ENCODE measurements at places on chromosomes 16 and 17.

GRCh38 chr16:84725481-84726078, 25.8 kb downstream of the USP10 start:
- DNase-seq: no peak

DNA sequence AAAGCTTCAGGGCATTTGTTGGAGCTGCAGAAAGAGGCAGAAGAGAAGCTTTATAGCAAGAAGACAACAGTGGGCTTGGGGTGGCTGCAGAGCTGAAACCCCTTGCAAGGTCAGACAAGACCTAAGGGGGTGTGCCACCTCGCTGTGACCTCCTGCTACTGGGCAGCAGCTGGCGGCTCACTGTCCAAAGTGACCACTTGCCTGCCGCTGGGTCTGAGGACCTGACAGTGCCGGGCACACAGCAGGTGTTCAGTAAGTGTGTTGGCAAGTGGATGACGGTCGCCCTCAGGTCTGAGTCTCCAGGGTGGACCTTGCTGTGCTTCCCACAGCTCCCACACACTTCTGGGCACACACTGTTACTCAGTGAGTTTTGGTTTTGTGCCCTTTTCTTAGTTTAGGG, 336.5 kb downstream of the C16orf95 start:
- no peak for DNase-seq

DNA sequence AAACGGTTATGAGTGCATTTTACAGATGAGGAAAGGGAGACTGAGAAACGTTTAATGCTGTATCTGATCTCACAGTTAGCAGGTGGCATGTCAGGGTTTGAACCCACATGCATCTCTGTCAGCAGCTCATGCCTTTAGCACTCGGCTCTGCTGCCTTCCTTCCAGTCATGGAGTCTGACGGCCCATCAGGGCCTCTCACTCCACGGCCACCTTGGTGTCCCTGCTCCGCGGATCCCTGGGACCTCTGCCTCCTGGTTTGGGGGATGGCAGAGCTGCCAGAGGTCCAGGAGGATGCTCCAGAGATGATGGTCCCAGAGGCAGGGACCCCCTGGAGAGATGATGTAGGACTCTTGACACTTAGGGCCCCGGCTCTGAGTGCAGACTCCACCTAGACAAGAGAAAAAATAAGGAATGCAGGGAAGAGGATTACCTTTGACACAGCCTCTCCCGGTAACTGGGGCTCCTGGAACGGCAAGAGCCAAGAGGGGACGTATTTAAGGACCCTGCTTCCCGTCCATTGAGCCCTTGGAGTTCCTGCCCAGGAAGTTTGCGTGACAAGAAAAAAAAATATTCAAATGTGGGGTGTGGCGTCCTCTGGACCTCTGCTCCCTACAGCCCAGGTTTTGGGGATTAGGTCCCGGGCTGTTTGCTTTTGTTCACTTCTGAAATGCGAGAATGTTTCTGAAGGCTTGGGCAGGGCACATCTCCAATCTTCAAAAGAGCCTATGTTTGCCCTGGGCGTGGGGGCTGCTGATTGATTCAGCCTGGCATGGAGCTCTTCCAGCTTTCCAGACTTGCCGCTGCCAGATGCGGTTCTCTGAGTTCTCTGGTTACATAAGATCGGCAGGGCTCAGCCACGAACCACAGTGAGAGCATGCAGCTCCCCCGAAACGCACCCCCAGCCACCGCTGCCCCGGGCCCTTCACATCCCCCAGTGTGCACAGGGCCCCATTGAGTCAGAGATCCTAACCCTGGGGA, at the start of gene ALDH3A1:
Gene ALDH3A1, minus strand, starts transcription at position 470 of the 978 bp plus-strand sequence. CDS start 3,169 bp downstream, outside the sequence.
- DNase-seq: no peak

DNA sequence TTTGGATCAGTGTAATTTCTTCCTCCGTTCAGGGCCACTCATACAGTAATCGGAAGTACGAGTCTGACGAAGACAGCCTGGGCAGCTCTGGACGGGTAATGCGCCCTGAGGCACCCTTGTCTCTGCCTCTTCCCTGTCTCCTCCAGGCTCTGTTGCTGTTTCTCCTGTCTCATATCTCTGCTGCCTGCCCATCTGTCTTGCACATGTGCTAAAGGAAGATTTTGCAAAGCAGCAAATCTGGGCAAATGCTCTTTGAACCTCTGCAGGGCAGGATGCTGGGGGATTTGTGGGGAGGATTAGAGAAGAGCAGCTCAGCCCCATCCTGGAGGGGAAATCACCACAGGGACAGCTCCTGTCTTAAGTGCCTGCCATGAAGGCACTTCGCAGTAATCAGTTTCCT, 32.4 kb upstream of the POLR3E start:
- no peak for DNase-seq

DNA sequence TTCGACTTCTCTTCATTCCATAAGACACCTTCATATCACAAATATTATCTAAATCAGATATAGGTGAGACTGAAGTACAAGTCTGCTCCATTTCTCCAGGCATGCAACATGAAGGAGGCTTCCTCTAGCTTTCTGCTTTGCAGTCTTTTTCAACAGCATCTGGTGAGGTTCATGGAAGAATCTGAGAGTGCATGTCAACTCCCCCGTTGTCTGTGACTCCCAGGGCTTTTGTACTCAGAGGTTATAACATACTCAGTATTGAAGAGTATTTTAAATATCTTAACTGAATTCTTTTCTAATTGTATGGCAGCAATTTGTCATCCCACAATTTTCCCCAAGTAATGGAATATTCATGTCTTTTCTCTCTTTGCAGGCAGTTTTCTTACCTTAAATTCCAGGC, 448.7 kb downstream of the CDH8 start:
- DNase-seq: no peak

- DNase-seq: no peak
Observed at GRCh38 chr17:5209396-5209795, 17.7 kb upstream of the ZNF594 start.

- no peak for DNase-seq
Observed at GRCh38 chr17:36665417-36665816, 64.0 kb downstream of the MRM1 start.

- DNase-seq: no peak
Observed at GRCh38 chr16:10806698-10807097, 11.9 kb downstream of the TVP23A start.

DNA sequence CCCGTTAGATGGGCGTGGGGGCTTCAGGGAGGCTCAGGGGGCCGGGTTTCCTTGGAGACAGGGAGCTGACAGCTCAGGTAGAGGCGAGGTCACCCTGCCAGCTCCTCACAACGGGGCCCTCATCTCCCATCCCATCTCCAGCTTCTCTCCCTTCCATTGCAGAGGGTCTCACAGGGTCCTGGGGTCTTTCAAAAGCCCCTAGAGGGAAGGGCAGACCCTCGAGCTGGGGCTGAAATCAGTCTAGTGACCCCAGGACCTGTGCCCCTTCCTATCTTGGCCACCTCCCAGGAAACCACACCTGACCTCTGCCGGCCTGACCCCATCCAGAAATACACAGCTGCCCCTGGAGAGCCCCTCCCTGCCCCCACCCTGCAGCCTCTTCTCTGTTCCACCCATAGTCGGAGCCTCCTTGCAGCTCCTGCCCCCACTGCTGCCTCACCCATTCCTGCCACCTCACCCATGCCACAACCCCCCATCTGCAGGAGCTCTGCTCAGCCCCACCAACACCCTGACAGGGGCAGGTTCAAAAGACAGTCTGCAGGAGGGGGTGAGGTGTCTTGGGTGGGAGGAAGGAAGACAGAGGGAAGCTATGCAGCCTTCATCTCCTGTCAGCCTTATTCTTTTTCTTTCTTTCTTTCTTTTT, 23.4 kb downstream of the PIK3R5 start:
- no peak for DNase-seq

GRCh38 chr16:86723689-86724088, 145.3 kb downstream of the FOXL1 start:
- no peak for DNase-seq

DNA sequence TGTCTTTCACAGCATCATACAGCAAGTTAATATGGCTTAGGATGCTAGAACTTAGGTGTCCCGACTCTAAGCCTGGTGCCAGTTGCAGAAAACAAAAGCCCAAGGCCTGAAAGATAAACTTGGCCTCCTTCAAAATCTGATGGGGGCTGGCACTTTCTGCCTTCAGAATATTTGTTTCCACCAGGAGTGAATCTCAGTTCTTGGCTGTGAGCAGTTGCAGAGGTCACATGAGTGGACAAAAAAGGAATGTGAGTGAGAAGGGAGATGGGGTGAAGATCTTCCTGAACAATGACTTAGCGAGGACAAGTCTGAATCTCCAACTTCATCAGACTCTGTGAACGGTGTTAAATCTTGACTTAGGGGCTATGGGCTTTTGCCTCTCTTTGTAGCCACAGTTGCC, 46.6 kb downstream of the HOXB1 start:
- DNase-seq: peak; percentile 74

DNA sequence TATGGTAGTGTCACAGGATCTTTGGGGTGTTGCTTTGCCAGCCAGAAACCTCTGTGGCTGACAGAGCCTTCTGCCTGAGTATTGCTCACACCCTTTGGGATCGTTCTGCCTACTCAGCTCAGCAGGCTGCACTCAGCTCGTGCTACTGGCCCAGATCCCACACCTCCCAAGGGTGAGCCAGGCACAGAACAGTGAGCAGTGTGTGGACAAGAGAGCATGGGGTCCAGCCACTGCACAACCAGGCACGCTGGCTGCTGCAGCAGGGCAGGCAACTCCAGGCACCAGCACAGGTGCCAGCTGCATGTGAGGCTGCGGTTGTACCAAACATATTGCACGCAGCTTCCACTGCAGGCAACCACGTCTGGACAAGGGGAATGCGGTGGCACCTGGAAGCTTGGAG, 84.9 kb downstream of the CYB561 start:
- DNase-seq: no peak

GRCh38 chr17:21210411-21211076, 3.4 kb downstream of the TMEM11 start:
- no peak for DNase-seq
